Stimulated activated naive B cell treated with anti-CD40 and anti-IgM and Interleukin-4, amounts not matched to agents 10 μg/mL and 1 μg/mL and 100 μg/mL, for 72 hours (primary cell): ENCODE measurements at places on chromosomes 4 and X.

DNA sequence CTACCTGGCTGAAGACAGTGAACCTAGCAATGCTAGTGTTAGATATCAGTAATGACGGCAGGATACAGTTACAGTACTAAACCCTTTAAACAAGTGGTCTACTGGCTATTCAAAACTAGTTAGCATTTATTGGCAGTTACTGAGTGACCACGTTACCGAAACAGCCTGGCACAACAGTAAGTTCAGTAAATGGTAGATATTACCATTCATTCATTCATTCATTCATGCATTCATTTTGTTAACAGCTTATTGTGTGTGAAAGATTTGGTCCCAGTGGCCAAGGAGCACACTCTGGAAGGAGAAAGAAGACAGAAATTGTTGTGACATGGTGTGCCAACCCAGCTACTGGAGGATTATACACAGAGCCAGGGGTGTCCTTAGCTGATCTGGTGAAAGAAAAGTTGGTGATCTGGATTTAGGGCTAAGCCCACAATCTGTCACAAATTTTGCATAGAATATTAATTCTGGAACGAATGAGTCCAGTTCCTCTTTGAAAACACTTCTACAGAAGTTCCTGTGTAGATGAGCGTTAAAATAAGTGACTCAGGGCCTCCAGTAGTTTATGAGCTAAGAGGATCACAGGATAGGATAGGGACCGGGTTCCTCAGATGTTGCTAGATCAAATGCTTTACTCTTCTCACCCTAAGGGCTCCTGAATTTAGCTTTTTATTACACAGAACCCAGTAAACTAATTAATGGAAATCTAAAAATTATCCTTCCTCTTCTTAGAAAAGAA is 179.1 kb downstream of the CBR4 start:
- no peak for DNase-seq

DNA sequence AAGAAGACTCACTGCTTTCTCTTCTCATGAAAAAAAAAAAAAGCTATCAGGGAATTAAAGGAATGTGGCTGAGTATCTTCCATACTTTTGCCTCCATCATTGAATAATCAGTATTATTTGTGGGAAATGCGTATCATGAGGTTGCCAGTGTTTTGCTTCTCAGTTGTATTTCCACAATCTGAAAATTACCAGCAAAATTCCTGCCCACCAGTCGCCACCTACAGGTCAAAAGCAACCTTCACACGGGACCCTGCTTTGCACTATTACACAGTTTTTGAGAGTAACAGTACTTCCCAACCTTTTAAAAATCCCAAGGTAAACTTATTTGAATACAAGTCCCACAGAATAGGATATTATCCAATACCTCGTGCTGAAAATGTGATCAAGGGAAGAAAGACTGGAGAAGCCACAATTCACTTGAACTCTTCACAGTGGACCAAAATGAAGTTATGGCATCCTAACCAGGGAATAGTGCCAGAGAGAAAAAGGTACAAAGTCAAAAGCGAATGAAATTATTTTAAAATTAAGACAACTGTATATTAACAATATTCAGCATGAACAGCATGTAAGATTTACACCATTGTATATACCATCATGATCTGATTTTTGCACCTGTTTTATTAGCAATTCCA is 30.4 kb downstream of the PGRMC1 start:
- no peak for DNase-seq

GRCh38 chrX:40420899-40421729 is 159.7 kb upstream of the ATP6AP2 start:
- no peak for DNase-seq

DNA sequence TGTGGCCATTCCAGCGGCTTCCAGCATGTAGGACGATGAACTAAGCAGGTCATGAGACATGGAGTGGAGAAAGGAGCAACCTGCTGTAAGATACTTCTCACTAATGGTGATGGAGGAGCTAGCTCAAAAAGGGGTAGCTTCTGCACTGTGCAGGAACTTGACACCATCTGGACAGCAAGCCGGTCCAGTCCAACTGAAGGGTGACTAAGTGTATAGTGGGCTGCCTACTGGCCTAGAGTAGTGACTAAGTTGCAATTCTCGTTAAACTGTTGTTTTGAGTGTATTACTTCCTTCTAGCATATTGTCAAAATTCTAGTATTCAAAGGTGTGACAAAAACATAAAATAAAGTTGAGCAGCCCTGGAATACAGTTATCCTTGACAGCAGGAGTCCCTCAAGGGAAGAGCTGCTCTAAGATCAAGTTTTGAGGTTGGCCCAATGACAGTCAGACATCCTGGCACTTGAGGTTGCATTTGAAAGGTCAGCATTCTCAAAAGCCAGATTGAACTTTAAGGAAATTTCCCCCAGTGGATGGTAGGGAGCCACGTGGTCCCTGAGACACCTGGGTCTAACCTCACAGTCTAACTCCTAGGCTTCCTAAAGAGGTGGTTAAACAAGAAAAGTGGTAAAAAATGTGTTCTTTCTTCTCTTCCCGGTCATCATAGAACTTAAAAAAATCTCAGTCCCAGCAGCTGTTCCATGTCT is 8.0 kb downstream of the CETN2 start:
- DNase-seq = no peak

GRCh38 chr4:26105815-26106699 is 192.0 kb downstream of the SMIM20 start:
- no peak for DNase-seq

GRCh38 chr4:142550965-142551364 is 295.1 kb downstream of the INPP4B start:
- DNase-seq = no peak

- DNase-seq = no peak
These were observed 862.0 kb downstream of the PCDH18 start for GRCh38 chr4:136670265-136670664.

GRCh38 chr4:75598390-75598789 is 31.9 kb downstream of the CDKL2 start:
- no peak for DNase-seq

GRCh38 chr4:165634766-165635165 is 238.3 kb upstream of the TLL1 start:
- no peak for DNase-seq

GRCh38 chrX:82748906-82749505 is 759.1 kb upstream of the POU3F4 start:
- DNase-seq = no peak

DNA sequence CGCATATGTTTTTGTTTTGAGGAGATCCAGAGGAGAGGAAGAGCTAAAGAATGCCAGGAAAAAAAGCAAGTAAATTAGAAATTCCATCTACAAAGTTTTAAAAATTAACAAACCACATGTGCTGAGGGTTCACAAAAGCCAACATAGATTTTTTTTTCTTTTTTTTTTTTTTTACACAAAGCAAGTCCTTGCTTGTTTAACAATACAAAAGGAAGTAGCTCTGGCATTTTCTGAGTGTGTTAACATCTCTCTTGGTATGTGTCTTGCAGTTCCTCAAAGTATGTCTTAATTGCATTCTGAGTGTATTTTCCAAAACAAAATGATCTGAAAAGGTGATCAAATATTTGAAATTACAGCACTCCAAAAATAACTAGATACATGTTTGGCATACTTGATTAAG is 1682.7 kb upstream of the AGA start:
- DNase-seq = no peak

DNA sequence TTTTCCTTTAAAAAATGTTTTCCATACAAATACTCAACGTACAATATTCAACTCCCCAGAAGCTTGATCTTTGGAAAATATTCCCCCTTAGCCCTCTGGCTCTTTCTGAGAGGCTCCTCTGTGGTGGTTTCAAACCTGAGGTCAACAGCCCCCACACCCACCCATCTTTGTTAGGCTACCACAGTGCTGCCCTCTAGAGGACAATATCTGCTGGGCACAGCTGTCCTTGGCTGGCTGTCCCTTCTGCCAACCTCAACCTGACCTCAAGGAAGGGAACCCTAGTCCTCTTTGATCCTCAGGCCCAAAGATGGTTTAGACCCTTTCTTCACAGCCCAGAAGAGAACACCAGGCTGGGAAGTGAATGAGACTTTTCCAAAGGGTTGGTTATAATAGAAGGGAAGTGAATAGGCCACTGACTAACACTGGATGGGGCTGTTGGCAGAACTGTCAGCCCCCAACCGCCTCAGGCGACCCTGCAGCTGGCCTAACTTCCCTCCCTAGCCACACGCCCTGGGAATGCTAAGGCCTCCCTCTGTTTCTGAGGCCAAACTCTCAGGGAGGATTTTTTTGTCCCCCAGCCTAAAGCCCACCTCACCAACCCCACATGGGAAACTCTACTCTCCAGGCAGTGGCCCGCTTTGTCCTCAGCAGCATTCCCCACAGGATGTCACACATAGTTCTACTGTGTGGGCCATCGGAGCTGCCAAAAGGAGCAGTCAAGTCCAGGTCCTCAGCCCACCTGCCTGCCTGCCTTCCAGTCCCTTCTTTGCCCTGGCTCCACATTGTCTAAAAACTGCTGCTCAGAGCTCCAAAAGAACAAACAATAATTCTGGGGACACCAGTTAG is 34.3 kb downstream of the NYX start:
- no peak for DNase-seq

DNA sequence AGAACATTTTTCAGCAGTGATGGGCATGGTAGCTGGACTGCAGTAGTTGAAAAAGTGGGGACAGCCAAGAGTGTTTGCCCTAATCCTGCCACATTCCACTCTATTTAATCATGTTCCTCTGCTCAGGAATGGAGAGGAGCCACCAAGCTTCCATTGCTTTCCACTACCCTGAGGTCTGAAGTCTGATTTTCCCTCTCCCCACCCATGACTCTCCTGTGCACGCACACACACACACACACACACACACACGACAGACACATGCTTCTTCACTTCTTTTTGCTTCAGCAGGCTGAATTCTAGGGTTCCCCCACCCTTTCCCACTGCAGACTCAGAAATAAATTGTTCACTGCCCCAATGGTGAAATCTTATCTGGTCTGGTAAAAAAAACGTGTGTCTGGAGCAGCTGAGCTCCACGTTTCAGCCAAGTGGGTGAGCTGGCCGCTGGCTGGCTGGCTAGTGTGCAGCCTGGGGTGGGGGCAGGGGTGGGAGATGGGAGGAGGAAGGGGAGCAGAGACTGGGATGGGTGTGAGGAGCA is 142.7 kb upstream of the NALF2 start:
- DNase-seq = no peak

DNA sequence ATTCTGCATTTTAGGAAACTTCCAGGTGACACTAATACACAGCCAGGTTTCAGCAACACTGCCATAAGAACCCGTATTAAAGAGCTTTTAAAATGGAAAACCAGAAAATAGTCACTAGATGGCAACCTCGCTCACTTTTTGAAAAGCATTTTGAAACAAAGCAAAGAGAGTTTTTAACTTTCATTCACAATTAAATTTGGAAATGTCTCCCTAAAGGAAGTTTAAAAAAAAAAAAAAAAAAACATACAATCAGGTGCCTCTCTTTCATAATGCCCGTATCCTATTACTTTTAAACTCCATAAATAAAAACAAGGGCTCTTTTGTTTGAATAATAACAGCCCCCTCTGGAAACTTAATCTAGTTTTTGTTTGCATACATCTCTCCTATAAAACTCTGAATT is 20.3 kb downstream of the MEPE start:
- DNase-seq = no peak

GRCh38 chr4:88583631-88584470 is 8.4 kb upstream of the HERC3 start:
- no peak for DNase-seq

DNA sequence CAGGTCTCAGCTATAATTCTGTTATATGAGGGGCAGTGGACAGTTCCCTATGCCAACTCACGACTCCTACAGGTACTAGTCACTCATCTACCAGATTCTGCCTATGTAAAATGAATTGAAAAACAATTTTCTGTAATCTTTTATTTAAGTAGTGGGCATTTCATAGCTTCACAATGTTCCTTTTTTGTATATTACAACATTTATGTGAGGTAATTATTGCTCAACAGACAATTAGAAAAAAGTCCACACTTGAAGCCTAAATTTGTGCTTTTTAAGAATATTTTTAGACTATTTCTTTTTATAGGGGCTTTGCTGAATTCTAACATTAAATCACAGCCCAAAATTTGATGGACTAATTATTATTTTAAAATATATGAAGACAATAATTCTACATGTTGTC is 20.4 kb downstream of the EREG start:
- no peak for DNase-seq

- DNase-seq = no peak
These were observed 421.9 kb upstream of the TENM3 start for GRCh38 chr4:181821039-181822004.

DNA sequence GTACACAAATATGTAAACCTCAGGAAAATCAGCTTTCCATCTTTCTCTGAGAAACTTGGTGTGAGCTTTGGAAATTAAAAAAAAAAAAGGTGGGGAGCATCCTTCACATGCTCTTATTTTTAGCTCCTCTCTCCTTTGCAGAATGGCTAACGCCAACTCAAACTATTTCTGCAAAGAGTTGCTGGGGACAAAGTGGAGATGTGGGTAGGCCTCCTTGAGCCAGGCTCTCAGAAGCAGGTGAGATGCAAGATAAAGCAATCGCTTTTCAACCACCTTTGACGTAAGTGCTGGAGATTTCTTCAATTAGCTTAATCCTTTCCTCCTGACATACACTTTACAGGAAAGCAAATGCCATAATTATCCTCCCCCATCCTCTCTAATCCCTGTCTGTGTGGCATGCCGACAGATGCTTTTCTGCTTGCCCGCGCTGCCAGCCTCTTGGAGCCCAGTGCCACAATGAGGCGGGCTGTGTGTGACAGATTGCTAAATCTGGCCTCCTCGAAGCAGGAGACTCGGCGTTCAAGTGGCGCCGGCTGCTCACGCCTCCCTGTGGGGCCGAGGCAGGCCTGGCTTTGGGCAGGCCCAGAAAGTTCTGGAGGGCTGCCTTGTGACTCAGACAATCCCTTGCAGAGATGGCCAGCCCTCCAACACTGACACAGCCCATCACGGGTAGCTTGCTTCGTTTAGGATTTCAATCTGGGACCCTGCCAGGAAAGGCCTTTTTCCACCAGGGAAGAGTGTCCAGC is 64.9 kb upstream of the SOD3 start:
- no peak for DNase-seq

- no peak for DNase-seq
These were observed 49.5 kb downstream of the ZNF718 start for GRCh38 chr4:173666-174314.

DNA sequence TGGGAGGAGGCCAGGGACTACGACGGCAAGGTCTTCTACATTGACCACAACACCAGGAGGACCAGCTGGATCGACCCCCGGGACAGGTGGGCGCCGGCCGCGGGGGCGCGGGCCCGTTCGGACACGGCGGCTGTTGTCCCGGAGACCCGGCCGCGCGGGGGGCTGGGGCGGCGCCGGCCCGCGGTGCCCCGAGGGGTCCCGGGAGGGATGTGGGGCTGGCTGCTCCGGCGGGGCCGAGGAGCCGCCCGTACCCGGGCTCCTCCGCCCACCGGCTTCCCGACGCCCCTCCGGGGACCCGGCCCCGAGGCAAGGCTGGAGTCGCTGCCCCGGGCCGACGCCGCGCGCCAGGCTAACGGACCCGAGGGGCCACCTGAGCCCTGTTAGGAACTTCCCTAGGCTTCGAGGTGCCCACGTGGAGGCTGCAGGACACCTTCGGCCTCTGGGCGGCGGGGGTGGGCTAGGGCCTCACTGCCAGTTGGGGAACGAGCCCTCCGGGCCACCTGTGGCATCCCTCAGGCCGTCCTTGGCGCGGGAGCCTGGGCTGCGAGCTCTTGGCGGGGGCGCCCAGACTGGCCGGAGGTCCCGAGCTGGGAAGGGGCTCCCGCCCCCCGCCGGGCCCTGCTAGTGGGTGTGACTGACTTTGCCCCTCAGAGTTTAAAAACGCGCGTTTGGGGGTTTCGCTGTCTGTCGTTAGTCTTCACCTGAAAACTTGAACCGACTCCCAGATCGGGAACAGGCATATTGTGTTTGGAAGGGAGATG is 660 bp downstream of the WWC2 start:
- no peak for DNase-seq
